IMR-90 (cell line): ENCODE measurements at places on chromosomes 2 and 18.

GRCh38 chr2:135775420-135775819 is 33.8 kb downstream of the UBXN4 start:
- DNase-seq, result peak; percentile 30

DNA sequence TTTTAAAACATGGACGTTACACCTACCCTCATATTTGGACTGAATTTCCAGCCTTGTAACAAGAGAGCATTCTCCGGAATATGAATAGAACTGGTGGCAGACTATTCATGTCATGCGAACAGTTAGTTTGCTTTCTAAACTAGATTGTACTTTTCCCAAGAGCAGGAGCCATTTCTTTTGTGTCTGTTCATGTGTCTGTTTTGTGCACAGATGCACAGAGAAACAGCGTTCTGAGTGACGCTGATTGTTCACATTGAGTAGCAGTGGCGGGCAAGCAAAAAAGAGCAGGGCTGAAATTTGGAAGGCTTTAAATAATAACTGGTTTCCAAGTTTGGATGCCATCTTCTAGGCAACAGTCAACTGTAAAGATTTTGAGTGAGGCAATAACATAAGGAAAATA is 200.3 kb downstream of the NRXN1 start:
- no peak for DNase-seq

DNA sequence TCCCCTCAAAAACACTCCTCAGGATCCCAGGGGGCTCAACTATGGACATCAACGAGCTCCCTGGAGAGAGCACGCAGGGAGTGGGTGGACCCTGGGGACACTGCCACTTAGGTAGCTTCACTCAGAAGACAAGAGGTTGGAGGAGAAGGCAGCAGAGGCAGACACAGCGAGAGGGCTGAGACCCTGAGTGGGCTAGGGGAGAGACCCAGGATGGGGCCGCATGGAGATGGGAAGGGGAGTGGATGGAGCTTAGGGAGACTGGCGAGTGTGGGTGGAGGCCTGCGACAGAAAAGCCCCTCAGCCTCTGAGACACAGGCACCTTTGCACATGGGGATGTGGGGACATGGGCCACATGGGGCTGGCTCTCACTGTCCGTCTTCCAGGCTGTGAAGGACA is 70.9 kb downstream of the ASB1 start:
- DNase-seq, result no peak

DNA sequence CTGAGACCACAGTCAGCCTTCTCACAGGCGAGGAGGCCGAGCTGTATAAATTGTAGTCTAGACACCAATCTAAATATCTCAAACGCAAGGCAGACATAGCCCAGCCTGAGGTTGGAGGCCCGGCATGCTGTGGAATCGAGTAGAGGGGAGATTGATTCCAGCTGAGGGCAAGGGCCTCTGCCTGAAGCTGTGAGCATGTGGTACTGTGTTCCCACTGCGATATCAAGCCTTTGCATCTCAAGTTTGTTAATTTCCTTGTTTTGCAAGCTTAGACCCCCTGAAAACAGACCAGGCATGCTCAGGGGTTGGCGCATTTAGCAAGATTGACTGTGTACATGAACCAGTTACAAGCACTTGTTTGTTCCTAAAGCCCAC is 65.1 kb upstream of the FOSL2 start:
- DNase-seq, result no peak

GRCh38 chr2:60735496-60736250 is 20.4 kb upstream of the PAPOLG start:
- no peak for DNase-seq

DNA sequence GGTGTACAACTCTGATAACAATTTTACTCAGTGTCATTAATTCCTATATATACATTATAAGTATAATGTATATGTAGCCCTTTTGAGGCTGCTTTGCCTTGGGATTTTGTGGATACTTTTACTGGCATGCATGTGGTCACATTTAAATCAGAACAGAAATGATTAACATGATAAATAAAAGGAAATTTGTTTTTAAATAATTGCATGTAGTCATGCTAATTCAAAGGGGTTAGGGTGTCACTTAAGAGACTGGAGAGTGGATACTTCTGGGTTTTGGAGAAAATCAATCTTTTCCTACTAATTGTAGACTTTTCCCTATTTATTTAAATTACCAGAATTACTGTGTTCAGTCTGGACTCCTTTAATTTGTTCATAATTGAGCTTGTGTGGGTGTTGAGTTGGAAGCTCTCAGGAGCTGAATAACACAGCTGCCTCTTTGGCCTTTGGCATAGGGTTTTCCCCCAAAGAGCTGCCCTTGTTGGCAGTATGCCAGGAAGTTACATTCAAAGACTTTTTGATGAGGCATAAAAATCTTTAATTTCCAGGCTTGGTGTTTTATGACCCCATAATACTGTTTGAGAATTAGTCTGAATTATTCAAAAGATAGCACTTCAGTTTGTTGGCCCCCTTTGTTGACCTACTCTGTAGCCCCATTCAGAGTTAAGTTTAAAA is 484.7 kb upstream of the NRP2 start:
- no peak for DNase-seq

DNA sequence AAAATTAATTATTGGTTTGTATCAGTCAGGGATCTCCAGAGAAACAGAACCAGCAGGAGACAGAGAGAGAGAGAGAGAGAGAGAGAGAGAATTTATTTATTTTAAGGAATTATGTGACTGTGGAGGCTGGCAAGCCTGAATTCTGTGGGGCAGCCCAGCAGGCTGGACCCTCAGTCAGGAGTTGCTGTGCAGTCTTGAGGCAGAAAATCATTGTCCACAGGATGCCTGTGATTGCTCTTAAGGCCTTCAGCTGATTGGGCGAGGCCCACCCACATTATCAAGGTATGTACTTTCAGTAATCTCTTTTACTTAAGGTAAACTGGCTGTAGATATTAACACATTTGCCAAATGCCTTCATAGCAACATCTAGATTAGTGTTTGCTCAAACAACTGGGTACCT is 155.3 kb downstream of the SEPTIN10 start:
- DNase-seq, result no peak

GRCh38 chr2:143954186-143954585 is 565.7 kb downstream of the ZEB2 start:
- peak; percentile 48 for DNase-seq

DNA sequence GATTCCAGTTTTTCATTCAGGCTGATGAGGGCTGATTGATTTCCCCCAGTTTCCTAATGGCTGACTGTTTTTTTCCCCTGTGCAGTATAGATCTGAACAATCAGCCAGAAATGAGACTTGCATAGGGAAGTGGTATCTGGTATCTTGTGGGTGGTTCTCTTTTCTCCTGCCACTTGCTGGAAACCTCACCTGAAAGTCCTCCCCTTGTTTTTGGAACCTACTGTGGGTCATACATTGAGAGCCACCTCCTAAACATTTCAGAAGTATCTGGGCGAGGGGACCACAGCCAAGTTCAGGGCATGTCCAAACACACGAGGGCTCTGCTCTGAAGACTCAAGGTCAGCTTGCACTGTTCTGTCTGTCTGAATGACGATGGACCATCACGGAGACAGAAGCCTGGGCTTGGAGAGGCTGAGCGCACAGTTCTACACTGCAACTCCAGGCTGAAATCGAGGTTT is 19.3 kb downstream of the ALPK2 start:
- DNase-seq, result no peak

DNA sequence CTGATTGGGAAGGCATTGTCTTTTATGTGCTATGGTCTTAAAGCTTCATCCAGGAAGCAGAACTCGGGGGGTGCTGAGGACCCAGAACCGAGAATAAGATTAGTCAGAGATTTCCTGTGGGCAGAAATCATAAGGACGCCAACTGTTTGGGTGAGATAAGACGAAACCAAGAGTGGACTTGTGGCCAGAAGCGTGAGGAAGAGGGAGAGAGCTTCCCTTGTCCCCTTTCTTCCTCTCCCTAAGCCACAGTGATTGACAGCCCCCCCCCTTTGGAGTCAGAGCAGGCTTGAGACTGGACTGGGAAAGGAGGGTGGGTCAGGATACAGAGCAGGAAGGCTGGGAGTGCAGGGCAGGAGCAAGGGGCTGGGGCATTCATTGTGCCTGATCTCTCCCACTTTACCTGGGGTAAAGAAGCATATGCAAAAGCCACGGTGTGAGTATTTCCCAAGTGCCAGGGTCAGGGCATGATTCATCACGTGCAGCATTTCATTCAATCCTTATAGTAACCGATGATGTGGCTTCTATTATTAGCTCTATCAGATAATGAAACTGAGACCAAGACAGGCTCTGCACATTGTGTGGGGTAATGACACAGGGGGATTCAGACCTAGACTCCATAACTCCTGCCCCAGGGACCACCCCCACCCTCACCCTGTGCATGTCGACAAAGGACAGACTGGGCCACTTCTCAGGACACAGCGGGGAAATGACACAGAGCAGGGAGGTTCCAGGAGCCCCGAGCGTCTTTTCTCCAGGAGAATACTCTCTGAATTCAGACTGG is 3.0 kb upstream of the IL1RN start:
- peak; percentile 17 for DNase-seq

- no peak for DNase-seq
These were observed 592 bp upstream of the MARS2 start for GRCh38 chr2:197704434-197705120.

- no peak for DNase-seq
These were observed 52.8 kb upstream of the ITGB6 start for GRCh38 chr2:160252900-160253299.

DNA sequence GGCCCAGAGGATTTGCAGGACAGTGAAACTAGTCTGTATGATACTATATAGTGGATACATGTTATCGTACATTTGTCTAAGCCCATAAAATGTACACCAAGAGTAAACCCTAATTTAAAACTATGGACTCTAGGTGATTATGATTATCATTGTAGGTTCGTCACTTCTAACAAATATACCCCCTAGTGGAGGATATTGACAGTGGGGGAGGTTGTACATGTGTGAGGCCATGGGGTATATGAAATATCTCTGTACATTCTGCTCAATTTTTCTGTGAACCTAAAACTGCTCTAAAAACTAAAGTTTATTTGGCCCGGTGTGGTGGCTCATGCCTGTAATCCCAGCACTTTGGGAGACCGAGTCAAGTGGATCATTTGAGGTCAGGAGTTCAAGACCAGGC is 81.2 kb upstream of the CAB39 start:
- no peak for DNase-seq

DNA sequence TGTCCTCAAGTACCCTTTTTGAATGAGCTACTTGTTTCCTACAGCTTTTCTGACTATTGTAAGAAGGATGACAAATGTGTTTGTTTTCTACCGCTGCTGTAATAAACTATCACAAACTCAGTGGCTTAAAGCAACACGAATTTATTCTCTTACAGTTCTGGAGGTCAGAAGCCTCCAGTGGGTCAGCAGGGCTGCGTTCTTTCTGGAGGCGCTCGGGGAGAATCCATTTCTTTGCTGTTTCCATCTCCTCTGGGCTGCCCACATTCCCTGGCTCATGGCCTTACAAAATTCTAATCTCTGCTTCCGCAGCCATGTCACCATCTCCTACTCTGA is 128.5 kb downstream of the SPP2 start:
- no peak for DNase-seq

DNA sequence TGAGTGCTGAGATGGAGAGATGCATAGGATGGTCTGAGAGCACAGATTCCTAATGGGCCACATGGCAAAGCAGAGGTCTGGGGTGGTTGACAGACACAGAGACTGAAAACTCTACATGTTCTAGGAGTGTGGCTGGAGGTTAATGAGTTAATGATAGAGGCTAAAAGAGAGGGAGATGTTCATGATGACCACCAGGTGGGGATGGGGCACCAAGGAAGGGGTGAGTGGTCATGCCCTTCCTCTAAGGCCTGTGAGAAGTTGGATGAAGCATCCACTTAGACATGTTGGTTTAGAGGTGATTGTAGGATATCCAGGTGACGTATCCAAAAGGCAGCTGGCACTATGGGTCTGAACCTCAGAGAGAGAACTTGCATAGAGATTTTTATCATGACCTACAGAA is 102.1 kb downstream of the LRP2 start:
- DNase-seq, result no peak

- peak; percentile 68 for DNase-seq
These were observed 213.4 kb downstream of the NEDD4L start for GRCh38 chr18:58257461-58257860.
